ENCODE measurements at places on chromosomes 1 and 21.

- DNase-seq, result no peak
These were observed 33.5 kb downstream of the PROX1 start for GRCh38 chr1:214021321-214021720.

DNA sequence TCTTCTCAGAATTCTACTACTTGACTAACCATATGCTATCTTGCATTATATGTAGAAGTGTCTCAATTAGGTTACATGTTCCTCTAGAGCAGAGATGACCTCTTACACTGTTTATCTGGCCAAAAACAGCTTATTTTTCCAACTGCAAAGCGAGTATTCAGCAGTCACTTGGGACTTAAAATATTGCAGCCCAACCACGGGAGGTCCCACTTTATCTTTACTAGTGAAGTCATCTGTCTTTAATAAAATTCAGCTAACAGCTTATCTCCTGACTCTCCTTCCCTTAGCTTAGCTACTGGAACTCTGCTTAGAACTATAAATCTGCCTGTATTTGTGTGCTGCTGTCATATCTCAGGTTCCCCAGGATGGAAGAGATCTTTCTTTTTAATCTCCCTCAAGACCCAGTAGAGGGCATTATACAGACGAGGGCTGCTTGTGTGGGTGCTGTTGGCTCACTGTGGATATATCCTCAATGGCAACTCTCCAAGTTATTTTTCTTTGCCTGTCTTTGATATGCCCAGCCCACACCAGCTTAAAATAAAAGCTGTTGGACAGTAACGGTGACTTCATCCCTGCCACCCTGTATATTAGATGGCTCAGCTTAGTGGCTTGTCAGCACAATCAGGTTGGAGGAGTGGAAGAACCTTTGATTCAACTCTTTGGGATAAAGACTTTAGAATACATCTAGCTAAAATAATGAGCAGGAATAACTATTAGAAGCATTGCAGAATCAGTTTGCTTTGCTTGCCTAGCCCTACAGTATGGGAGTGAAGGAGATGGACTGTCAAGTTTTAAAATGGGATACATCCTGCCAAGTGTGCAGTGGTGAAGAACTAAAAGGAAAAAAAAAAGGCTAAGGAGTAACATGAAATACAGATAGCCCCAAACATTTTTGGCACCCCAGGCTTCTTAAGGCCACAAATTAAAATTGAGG is 9.6 kb downstream of the ENSA start:
- no peak for DNase-seq

DNA sequence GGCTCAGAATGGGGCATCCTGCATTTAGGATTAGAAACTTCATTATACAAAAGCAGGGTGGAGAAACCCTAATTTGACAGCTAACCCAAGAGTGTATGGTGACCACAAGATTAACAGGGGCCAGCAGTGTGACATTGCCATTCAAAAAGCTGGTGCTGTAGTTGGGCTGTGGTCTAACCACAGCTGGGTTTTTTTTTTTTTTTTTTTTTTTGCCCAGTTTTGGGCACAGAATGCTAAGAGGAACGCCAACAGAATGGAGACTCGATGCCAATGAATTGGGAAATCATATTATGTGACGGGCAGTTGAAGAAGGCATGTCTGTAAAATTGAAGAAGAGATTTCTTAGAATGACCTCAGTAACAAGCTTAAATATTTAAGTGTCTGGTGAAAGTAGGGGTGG is 58.4 kb downstream of the NFIA start:
- DNase-seq, result no peak

- DNase-seq, result no peak
These were observed 20.3 kb downstream of the PDC start for GRCh38 chr1:186440584-186440983.

DNA sequence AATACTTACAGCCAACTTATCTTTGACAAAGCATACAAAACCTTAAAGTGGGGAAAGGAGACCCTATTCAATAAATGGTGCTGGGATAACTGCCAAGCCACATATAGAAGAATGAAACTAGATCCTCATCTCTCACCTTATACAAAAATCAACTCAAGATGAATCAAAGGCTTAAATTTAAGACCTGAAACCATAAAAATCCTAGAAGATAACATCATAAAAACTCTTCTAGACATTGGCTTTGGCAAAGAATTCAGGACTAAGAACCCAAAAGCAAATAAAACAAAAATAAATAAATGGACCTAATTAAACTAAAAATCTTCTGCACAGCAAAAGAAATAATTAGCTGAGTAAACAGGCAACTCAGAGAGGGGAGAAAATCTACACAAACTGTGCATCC is 335.6 kb upstream of the PBX1 start:
- no peak for DNase-seq

DNA sequence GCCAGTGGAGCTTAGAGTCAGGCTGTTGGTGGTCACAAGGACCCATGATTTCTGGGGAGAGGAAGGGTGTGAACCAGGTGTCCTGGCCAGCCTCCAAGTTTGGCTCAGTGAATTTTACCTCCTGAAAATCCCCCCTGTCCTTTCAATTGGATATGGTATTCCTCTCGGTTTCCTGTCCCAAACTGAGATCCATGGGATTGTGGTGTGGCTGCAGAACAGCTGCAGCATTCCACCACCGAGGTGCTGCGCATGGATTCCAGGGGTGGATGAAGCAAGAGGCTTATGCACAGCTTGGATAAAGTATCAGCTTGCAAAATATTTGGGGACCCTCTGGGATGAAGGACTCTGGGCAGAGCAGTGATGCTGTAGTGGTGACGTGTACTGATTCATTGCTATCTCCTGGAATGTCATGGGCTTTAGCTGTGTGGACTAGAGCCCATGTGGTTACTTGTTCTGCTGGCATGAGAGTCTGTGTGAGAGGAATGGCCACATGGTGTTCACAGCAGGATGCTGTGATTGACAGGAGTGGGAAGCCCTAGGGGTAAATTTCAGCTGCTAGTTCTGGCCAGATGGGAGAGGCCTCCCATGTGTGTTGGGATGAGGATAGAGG is 148.7 kb upstream of the SPAG17 start:
- no peak for DNase-seq

DNA sequence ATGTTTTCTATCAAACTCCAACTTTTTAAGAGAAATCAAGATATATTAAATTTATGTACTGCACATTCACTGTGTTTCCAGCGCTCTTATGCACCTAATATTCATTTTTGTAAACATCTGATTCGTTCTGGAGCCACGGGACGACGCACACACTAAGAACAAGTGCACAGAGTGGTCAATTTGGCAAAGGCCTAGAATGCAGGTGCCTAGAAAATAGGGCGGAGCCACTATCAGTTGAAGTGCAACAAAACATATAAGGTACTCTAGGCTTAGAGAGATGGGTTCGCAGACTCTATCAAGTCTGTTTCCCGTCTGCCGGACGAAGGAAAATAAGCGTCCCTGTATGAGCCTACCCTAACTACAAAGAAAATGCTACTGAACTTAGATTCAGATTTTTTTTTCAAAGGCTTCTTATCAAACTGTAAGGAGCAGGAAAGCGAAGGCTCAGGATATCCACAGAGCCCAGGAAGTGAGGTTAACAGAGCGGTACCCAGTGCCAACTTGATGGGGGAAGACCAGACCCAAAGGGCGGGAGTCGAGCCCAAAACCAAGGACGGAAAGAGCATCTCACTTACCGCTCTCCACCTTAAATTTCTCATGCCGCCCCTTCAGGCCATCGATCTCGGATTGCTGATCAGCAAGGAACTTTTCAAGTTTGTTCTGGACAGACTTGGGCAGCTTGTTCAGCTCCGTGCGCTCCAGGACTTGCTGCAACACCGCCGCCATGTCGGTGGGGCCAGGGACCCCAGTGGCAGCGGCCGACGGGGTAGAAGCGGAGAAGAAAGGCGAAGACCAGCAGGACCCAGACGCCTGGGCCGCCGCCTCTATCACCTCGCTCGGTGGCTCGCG is 526 bp downstream of the TPR start:
- no peak for DNase-seq

- DNase-seq, result no peak
These were observed 38.8 kb downstream of the CDCP2 start for GRCh38 chr1:54114001-54114400.

DNA sequence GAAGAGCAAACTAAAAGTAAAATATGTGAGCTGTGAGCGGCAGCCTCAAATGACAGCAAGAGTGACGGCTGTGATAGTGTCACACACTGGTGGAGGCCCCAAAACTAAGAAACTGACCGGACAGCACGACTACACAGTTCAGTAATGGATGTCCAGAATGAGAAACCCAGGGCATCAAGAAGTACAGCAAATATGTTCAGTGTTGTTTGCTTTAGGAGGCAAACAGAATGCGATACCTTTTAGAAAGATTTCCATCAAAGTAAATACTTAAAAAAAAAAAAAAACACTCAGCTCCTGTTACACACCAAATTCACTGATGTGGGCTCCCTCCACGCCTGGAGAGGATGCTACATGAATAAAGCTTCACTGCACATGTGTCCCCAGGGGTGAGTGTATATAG is 1.1 kb upstream of the PKP1 start:
- no peak for DNase-seq

DNA sequence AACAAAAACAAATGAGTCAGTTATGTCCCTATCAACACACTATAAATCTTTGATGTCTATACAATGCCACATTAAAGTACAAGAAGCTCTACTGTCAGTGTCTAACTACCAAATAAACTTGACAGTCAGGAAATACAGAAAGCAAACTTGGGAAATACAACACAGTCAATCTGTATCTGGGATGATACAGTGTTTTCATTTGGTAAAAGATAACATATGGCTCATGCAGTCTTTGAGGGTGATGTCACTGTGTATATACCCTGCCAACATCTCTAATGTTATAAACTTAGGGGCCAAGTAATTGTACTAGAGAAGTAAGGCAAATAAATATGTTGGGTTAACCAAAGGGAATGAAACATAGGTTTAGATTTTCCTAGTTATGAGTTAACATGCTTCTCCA is 552.5 kb upstream of the ADAMTS5 start:
- no peak for DNase-seq

DNA sequence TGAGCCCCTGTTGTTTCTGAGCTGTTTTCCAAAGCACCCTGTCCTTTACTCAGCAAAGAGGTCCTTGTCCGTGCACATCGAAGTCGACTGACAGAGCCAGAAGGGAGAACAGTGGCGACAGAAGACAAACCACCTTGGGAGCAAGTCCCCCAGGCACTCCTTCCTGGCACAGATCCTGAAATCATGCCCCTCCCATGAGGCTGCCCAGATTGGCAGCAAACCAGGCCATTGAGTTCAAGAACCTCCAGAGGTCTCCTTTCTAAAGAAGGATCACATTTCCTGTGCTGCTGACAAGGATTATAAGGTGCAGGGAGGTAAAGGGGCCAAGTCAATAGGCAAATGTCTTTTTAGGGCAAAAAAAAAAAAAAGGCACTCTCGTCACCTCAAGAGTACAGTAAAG is 84.7 kb upstream of the HIVEP3 start:
- DNase-seq, result no peak

- DNase-seq, result no peak
These were observed 161.8 kb downstream of the DSCAM start for GRCh38 chr21:40685141-40685540.

DNA sequence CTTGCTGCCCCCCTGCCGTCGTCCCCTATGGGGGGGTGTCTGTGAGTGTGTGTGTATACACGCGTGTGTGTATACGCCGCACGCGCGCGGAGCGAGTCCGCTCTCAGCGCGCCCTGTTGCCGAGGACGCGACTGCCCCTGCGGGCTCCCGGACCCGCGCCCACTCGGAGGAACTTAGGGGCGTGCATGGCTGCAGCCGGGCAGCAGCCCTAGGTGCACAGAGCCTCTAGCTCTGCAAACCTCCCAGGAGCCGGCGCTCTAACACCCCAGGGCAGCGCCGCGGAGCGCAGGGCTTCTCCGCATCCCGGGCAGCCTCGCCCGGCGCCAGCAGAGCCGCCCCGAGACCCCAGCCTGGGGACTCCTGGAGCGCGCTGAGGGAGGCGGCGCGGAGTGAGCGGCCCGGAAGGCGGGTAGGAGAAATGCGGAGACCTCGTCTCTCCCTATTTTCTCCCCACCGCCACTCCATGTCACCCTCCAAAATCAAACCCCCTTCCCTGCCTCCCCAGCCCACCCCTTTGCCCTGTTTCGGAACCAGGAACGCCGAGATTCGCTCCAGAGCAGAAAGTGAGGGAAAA is 574 bp downstream of the ITPKB start:
- peak; percentile 42 for DNase-seq

GRCh38 chr1:9044236-9044635 is 18.0 kb upstream of the SLC2A7 start:
- no peak for DNase-seq

DNA sequence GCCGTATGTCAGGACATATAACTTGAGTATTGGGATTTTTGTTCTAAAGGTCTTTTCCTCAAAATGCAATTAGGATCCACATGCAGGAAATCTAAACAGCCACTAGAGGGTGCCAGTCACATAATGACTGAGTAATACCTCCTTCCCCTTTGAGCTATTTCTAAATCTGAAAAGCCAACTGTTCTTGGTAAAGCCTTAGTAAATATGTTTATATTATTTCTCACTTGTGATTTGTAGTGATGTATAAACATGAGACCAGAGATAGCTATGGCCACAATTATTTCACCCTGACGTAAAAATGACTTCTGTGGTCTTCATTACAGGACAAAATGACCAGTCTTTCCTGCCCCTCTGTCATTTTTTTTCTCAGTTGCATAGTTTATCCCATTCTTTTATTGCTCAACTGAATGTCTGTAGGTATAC is 41.0 kb upstream of the DR1 start:
- no peak for DNase-seq

DNA sequence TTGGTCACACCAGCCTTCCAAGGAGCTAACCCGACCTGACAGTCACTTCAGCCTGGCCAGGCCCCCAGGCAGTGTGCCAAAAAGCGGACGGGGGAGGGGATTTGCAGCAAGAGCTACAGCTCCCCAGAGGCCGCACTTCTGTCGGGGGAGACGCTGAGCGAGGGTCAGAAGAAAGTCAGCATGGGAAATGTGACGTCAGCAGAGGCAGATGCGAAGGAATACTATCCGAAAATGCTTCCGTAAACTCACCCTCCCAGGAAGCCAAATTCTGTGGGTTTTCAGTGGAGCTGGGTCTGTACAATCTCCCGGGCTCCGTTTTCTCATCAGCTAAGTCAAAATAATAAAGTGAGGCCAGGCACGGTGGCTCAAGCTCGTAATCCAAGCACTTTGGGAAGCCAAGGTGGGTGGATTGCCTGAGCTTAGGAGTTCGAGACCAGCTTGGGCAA is 28.5 kb upstream of the ECE1 start:
- no peak for DNase-seq

DNA sequence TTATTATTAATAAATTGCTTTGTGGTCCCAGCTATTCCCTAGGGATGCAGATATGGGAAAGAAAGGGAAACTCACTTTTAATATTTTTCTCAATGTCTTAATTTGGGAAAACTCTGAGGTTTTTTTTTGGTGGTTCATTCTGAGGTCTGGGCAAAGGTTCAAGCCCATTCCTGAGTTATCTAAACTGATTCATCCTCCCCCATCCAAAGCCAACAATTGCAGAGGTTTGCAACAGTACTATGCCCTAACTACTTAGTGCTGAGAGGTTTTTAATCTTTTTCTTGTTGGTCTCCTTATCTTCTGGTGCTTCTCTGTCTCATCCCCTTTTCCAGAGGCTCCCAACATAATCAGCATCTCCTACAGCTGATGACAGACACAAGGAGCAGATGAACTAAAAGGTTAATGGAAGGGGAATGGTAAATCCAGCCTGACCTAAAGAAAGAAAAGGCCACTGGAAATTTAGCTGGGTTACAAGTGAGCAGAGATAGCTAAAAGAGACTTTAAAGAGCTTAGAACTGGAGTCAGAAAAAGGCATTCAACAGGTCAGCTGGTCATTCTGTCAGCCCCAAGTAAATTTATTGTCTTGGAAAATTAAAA is 390.4 kb downstream of the TGFB2 start:
- no peak for DNase-seq

Data from progenitor cell of endocrine pancreas (in vitro differentiated cells).